ENCODE measurements at places on chromosomes 4 and X.

GRCh38 chr4:168337550-168337940 is 19.0 kb upstream of the DDX60 start:
- DNase-seq: no peak

DNA sequence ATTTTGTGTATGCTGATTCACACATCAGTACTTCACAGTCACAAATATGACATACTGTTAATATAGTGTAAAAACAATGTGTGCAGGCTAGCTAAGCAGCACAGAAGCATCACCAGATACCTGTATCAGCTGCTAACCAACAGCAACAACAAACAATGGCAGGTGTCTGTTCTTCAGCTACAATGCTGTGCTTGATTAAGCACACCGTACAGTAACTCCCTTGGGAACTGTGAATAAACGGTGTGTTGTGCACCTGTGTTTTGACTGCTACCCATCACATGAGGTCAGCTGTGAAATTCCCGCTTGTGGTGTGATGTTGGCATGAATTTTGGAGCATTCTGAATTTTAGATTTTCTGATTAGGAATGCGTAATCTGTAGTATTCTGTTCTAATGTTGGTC is 379.7 kb upstream of the FAT1 start:
- no peak for DNase-seq

DNA sequence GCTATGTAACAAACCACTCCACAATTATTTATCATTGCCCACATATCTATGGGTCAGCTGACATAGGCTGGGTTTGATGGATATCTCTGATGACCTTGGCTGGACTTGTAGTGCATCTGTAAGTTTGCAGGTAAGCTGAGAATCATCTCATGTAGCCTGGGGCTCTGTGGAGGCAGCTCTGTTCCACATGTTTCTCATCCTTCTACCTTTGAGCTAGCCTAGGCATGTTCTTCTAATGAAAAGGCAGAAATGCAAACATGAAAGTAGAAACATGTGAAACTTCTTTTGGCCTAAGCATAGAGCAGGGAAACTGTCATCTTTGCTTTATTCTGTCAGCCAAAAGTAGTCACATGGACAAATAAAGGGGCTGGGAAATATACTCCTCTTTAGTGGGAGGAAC is 18.2 kb downstream of the MRPL1 start:
- no peak for DNase-seq

- DNase-seq: no peak
These were observed 49.4 kb upstream of the RASSF6 start for GRCh38 chr4:73669410-73670183.

- no peak for DNase-seq
These were observed 30.4 kb downstream of the NHS start for GRCh38 chrX:17405225-17405969.

DNA sequence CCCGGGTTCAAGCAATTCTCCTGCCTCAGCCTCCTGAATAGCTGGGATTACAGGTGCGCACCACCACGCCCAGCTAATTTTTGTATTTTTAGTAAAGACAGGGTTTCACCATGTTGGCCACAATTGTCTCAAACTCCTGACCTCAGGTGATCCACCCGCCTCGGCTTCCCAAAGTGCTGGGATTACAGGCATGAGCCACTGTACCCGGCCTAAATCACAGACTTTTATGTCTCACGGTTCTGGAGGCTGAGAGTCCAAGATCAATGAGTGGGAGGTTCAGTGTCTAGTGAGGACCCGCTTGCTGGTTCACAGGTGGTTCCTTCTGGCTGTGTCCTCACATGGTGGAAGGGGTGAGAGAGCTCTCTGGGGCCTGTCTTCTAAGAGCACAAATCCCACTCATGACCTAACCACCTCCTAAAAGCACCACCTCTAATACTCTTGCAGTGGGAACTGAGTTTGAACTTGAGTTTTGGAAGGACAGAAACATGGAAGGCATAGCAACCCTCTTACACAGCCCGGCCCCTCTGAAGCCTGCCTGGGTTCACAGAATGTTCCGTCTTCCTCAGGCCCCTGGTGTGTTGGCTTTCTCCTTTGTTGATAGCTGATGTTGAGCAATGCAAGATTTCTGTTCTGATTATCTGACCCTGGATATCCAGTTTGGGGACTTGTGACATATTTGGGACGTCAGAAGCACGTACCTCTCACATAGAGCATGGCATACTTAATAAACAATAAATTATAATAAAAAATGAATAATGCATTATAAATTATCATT is 1.9 kb upstream of the AKAP17A start:
- no peak for DNase-seq

DNA sequence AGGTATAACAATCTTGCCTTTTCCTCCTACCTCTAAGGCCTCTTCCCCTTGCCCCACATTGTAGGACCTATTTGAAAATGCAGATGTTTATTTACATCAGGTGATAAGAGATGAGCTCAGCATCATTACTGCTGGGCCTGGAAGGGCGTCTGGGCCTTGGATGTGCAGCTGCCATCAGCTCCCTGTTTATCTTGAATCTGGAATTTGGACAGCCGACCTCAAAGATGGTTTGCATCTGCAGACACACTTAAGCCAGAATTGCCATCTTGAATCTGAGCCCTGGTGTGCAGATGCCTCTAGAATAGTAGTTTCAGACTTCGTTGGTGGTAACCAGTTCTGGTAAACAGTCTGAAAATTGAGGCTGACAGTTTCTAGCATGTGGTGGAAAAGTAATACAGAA is 59.0 kb downstream of the FAM193A start:
- no peak for DNase-seq

DNA sequence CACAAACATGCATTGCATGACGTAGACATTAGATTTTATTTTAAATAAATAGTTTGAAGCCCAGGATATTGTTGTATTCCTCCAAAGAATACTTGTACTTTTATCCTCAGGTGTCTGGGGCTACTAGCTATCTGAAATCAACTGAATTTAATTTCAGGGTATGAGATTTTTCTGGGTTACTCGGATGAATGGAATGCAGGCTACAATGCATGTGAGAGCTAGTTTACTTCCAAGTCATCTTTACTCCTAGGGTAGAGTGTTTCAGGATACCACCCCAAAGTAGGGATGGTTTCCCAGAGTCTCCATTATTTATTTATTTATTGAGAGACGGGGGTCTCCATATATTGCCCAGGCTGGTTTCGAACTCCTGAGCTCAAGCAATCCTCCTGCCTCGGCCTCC is 66.4 kb downstream of the HPRT1 start:
- no peak for DNase-seq

- DNase-seq: no peak
These were observed 297.2 kb downstream of the HS3ST1 start for GRCh38 chr4:11131491-11131890.

DNA sequence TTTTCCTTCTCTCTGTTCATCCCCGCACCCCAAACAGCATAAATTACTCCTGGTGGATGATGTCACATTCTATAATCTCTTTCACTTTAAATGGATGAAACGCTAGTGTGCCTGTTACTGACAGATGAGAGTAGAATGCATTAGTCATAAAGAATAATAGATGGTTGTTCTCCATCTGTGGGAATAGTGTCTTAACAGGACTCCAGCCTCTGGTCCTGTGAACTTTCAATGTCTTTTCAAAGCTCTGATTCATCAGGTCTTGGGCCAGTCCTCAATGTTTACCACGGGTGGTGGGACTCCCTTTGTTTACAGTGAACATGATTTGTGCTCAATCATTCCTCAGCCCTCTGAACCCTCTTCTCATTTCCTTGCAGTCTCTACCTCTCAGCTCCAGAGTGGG is 182.6 kb downstream of the GABRB1 start:
- no peak for DNase-seq

DNA sequence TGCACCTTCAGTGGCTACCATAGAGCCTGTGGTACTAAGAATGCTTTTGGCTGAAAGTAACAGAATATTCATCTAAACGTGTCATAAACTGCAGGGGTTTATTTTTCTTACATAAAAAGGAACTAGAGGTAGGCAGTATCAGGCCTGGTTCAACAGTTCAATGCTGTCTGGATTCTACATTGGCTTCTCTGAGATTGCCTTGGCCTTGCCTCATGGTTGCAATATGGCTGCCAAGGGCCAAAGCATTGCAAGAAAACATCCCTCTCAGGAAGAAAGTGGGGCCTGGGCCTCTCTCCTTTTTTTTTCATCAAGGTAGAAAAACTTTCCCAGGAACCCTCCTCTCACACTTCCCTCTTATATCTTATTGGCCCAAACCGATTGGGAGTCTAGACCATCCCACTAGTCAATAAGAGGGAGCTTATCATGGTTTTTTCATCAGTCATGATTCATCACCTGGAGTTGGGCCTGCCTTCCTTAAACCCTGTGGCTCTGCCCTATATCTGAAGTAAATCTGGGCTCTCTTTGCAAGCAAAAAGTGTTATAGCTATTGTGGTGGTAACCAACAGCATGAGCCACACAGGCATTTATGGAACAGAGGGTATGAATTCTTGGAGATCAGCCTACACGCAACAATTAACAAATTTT is 1.8 kb upstream of the DOCK11 start:
- DNase-seq: no peak

DNA sequence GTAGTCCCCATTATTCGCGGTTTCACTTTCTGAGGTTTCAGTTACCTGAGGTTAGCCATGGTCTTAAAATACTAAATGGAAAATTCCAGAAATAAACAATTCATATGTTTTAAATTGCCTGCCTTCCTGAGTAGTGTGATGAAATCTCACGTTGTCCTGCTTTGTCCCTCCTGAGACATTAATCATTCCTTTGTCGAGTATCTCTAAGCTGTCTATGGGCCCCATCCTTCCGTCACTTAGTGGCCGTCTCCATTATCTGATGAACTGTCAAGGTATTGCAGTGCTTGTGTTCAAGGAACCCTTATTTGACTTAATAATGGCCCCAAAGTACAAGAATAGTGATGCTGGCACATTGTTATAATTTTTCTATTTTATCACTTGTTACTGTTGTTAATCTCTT is 94.8 kb downstream of the ADGRL3 start:
- no peak for DNase-seq
